ENCODE measurements at places on chromosomes 2 and 18.

DNA sequence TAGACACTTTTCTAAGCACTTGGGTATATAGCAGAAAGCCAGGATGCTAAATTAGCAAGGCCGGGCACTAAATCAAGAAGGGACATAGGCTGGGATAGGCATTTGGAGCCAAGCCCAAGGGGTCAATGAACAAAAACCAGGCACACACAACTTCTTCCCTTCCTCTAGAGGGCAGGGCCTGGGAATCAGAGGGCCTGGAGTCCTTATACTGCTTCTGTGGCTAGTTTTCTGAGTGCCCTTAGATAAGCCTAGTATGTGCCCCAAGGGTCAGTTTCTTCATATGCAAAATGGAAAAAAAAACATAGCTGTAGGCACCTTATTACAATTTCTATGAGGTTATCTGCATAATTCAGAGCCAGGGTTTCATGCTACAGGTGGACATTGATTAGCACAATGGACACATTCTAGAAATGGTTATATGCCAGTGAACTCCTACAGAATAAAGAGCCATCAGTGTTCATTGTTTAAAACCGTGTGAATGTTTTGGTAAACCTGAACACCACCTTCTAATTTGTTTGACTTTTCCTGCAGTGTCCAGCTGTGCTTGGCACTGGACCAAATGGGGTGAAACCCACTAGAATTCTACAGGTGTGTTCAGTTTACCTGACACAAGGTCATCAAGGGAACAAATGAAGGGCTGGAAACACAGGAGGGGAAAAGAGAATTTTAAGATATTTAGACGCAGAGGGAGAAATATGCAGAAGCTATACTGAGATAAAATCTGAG lies 49.6 kb downstream of the PAX8 start:
- no peak for DNase-seq

DNA sequence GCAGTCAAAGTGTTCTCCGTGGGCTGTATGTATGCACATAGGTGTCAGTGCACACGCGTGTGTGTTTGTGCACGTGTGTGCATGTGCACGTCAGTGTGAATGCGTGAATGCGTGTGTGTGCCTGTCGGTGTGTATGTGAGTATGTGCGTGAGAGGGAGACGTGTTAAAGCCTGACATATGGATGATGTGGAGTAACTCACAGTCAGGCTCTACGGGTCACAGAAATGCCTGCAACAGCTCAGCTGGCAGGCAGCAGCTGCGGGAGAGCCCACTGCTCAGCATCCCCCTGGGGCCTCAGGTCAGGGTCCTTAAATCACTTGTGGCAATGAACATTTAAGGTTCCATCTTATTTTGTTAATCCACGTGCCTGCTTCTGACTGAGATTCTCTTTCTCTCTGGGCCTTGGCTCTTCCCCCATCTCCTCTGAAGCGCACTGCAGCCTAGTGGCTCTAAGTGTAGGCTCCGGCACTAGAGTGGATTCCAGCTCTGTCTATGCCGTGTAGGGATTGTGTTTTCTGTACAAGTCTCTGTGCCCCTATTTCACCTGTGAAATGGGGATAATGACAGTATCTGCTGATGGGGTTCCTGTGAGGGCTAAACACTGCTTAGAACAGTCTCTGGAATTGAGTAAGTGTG lies 63.0 kb downstream of the DYSF start:
- no peak for DNase-seq

DNA sequence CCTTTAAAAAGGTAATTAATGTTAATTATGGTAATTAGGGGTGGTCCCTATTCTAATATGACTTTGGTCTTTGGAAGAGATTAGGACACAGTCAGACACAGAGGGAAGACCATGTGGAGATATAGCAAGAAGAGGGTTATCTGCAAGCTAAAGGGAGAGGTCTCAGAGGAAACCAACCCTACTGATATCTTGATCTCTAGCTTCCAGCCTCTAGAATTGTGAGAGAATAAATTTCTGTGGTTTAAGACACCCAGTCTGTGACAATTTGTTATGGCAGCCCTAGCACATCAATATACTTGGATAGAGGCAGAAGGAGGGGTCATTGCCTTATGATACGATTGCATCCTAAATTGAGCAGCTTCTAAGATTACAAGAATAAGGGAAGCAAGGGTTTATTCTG lies 21.3 kb upstream of the NT5C1B start:
- no peak for DNase-seq

- no peak for DNase-seq
Observed at GRCh38 chr2:24558781-24559472, 67.9 kb downstream of the NCOA1 start.

DNA sequence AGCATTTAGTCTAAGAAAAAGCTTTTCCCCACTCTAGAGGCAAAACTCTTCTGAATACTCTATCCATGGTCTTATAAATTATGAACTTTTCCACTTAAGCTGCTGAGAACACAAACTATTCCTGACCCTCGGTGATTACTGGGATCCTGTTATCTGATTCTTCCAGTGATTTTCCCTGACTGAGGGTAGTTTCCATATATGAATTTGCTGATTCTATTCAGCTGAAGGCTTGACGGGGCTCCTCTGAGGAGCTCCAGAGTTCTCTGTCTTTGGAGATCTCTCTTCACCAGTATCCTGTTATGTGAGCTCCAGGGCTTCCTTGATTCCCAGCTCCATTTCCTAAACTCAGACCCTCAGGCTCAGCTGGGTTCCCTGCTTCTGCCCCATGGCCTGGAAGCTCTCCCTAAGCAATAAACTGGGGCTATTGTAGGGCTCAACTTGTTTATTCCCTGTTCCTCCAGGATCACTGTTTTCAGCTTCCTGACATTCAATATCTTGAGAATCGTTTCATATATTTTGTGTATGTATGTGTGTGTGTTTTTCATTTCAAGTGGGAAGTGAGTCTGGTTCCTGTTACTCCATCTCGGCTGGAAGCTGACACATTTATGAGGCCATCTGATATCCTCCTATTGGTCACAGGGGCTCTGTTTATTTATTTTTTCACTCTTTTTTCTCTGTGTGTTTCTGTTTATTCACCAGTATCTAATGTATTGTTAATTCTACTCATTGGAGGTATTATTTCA lies 78.2 kb downstream of the ARHGAP28 start:
- no peak for DNase-seq

GRCh38 chr18:31746396-31746795 lies 14.3 kb downstream of the SLC25A52 start:
- no peak for DNase-seq
